CD4-positive, alpha-beta T cell treated with Interleukin-10 for 1 hour (primary cell): ENCODE measurements at places on chromosomes 6 and 20.

GRCh38 chr6:143410859-143411270, 39.6 kb downstream of the ADAT2 start:
- no peak for DNase-seq

- DNase-seq, result no peak
Observed at GRCh38 chr20:17833036-17833674, 133.4 kb downstream of the BANF2 start.

- peak; percentile 39 for DNase-seq
Observed at GRCh38 chr6:20454204-20454824, 52.6 kb downstream of the E2F3 start.

GRCh38 chr6:166930354-166930891, 25.9 kb downstream of the RNASET2 start:
- DNase-seq, result no peak

- no peak for DNase-seq
Observed at GRCh38 chr6:10391799-10392198, 23.1 kb downstream of the TFAP2A start.

DNA sequence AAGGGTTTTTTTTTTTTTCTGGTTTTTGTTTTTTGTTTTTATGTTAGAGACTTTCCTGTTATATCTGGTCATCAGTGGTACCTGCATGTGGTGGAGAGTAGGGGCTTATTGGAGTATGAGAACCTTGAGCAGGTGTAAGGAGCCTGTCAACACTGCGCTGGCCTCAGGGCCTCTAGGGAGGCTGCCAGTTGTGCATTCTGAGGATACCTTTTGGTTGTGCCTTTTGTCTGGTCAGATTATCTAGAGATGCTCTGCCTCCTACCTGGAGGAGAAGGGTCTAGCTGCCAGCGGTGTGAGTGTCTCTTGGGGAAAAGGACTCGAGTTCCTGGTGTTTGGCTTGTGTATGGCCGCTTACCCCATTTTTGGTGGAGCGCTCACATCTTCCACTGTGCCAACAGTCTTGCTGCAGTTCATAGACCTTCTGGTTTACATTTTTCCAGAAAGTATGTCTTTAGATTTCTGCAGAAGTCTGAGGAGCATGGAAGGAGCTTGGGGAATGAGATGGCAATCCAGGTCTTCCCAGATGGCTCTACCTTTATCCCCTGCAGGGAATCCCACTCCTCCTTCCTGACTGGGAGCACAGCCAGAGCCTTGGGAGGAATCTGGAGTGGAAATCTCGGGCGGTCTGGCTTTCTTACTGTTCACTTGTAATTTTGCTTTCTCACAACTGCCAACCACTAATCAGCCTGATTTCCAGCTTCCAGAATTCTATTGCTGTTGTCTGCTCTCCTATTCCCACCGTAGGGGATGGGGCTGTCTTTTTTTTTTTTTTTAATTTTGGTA, 49.9 kb downstream of the PTPN1 start:
- DNase-seq, result no peak

DNA sequence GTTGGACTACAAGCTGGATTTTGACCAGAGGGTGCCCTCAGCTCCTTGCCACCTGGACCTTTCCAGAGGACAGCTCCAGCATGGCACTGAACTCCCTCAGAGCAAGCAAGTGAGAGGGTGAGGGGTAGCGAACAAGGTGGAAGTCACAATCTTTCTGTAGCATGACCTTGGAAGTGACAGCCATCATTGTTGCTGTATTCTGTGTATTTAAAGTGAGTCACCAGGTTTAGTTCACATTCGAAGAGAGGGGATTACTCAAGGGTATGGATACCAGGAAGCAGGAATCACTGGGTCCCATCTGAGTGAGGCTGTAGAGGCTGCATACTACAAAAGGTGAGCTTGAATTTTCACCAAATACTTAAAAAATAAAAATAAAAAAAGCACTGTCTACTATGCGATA, 280.0 kb upstream of the SPTLC3 start:
- DNase-seq, result no peak

DNA sequence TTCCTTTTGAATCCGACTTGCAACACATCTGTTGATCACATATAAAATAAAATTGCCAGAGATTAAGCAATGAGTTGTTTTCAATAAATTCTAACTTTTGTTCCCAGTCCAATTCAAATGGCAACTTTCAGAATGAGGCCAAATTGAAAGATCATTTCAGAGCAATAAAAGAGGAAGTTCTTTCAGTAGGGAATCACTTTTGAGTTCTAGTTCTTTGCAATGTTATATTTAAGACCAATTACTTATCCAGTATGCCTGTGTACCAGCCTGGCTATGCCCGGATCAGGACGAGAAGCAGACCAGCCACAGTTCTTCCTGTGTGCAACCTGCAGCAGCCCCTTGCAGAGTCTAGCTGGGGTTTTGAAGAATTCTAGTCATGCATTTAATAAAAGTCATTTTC, 232.5 kb downstream of the BTBD9 start:
- DNase-seq, result no peak

DNA sequence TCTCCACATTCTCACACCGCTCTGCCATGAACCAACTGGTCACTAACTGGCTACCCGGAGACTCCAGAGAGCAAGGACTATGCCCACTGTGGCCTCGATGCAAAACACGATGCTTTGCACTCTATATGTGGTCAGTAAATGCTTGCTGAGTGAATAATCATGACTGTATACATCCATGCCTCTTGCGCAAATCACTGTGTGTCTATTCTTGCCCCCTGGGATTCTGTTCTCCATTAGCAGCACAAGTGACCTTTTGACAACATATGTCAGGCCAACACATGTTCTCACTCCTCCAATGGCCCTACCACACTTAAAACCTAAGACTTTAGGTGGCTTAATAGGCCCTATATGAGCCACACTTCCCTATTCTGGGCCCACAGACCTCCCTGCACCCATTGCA, 16.9 kb downstream of the KIF16B start:
- no peak for DNase-seq

GRCh38 chr20:43183536-43184070, 6.1 kb downstream of the PTPRT start:
- no peak for DNase-seq

DNA sequence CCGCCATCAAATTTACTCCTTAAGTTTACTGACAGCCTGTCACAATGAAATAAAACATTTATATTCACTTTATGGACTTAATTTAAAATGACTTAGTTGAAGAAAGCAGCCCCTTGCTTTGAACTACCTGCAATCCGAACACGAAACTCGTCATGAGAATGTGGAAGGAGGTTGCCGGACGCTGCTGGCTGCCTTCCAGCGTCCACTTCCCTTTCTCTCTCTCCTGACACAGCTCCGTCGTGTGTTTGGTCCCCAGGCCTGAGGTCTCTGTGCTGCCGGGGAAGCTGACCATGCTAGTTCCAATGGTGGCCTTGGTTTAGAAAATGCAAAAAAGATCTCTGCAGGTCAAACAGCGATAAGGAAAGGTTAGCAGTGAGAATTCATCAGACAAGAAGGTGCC, 519.7 kb downstream of the CDH26 start:
- DNase-seq, result no peak

DNA sequence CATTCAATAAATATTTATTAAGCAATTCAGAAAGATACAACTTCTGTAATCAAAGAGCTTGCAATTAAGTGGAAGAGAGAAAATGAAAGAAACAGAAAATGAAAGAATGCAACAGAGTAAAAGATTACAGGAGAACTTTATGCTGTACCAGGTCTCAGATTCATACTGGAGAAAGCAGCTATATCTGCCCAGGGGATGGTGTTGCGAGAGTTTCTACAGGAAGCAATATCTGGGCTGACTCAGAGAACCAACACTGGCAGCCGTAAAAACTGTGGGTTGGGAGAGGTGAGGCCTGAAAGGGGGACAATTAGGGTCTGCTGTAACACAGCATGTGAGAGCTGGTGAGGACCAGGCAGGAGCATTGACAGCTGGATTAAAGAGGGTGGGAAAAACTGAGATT, 256.7 kb upstream of the TCF21 start:
- DNase-seq, result no peak

DNA sequence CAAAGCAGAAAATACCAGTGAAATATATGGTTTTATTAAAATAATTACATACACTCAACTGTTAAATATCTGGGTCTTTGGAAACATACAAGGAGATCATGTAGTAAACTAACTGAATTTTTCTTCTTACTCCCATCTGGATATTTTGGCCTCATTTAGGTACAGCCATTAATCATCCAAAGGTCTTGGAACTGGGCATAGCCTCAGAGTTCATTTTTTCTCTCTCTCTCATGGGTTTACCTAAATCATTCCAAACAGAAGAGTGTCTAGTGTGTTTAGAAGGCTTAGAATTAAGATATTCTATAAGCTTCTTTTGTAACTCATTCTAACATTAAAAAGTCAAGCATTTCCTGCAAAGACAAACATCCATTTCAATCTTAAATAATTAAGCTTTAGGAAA, 79.4 kb downstream of the HMGCLL1 start:
- DNase-seq, result no peak

DNA sequence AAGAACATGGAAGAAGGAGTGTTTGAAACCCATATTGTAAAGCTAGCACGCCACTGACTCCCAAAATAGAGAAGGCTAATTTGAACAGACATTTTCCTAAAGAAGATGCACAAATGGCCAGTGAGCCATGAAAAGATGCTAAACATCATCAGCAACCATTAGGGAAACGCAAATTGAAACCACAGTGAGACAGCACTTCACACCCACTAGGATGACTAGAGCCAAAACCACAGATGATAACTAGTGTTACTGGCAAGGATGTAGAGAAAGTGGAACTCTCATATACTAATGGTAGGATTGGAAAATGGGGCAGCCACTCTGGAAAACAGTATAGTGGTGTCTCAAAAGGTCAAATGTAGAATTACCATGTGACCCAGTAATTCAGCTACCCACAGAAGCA, 58.2 kb downstream of the BMP7 start:
- no peak for DNase-seq

DNA sequence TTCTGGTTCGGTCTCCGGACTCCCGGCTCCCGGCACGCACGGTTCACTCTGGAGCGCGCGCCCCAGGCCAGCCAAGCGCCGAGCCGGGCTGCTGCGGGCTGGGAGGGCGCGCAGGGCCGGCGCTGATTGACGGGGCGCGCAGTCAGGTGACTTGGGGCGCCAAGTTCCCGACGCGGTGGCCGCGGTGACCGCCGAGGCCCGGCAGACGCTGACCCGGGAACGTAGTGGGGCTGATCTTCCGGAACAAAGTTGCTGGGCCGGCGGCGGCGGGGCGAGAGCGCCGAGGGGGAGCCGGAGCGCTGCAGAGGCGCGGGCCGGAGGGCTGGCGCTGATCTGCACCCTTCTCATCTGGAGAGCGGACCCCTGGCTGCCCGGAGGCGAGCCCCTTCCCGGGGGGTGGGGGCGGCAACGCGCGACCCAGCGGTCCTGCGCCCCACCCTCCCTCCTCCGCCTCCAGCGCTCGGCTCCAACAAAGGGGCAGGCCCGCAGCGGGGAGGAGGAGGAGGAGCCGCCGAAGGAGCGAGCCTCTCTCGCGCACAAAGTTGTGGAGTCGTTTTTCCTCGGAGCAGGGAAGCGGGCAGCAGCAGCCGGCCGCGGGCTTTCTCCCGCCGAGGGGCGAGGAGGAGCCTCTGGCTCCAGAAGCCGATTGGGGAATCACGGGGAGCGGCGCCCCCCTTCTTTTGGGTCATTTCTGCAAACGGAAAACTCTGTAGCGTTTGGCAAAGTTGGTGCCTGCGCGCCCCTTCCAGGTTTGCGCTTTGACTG, at the start of gene UTRN:
Gene UTRN (plus strand): TSS at position 553 of the 765 bp plus-strand sequence. CDS start 6,494 bp downstream, outside the sequence.
- peak; percentile 42 for DNase-seq
